ENCODE measurements at places on chromosomes 7 and 10.
A peak's percentile ranks its signal among the peaks of the same experiment; 100 is the strongest.

DNA sequence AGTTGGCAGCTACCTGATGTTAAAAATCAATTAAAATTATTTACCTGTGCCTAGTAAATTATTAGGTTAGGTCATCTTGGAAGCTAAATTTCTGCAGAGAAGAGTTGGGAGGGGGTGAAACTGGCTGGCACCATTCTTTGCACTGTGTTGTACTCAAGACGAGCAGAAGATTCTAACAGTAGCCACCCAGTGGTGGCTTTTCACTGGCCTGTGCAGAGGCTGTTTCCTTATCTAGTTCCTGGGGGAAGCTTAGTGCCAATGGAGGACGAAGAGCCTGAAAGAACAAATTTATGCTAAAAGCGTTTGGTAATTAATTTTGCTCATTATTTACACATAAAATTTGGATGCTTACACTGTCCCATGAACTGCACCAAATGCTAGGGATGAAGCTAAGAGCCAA, 595.3 kb downstream of the XPNPEP1 start:
- DNase-seq = no peak

DNA sequence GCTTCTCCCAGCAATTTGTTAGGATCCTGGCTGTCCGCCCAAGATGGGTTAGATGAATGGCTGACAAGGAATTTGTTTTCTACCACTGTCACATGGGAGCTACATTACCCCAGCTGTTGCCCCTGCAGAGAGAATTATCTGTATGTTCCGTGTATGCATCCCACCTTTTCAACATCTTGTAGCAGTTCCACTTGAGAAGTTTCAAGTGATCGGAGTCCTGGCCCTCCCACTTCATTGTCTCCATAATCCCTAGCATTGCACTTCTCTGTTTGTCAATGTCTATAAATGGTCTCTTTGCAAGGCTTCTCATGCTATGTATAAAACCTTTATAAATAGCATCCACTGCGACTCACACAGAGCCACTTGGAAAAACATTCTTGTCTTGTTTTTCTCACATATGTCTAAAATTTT, 972.5 kb downstream of the CNTNAP2 start:
- DNase-seq = no peak

- DNase-seq = no peak
These were observed 91.1 kb downstream of the OR13A1 start for GRCh38 chr10:45224219-45224841.

GRCh38 chr10:86223256-86223655, 143.3 kb downstream of the GRID1 start:
- no peak for DNase-seq

GRCh38 chr10:35274498-35275060, 61.7 kb upstream of the CCNY start:
- DNase-seq = no peak

DNA sequence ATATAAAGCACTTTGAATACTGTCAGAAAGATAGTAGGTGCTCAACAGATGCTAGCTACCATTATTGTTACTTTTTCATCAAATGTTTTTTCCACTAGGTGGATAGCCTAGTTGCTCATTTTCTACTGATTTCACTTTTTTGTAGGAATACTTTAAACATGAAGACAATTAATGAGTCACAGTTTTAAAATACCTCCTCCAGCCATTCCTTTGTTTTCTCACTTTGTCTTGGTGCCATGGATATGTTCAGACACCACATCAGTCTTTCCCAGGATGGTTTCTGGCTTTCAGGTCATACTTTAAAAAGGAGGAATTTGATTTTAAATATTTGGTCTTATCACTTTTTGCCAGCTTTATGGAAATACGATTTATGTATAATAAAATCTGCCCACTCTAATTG, 147.1 kb upstream of the MGMT start:
- DNase-seq = no peak

DNA sequence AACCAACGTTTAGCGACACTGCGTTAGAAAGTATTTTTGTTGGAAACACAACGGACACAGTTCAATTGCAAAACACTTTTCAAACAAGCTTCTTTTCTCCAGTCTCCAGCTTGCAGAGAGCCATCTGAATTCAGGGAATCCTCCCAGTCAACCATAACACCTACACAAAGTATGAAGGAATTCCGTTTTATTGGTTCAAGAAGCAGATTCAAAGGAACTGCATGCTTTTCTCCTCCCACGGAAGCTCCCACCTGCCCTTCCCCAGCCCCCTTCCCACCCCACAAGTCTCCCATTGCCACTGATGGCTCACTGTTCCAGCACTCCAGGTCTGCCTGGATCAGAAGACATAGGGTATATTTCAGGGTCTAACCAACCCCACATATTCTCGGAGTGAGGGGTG, 190.6 kb upstream of the TCF7L2 start:
- DNase-seq = no peak

GRCh38 chr10:71526653-71527052, 129.9 kb downstream of the CDH23 start:
- no peak for DNase-seq

GRCh38 chr7:18693406-18693805, 197.9 kb downstream of the HDAC9 start:
- DNase-seq = peak; percentile 17

DNA sequence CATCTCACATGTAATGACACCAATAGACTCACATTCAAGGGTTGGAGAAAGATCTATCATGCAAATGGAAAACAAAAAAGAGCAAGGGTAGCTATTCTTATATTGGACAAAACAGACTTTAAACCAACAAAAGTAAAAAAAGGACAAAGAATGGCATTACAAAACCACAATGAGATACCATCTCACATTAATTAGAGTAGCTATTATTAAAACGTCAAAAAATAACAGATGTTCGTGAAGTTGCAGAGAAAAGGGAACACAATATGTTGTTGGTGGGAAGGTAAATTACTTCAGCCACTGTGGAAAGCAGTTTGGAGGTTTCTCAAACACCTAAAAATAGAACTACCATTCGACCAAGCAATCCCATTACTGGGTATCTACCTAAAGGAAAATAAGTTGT, 197.0 kb downstream of the SNX13 start:
- DNase-seq = no peak

GRCh38 chr10:68992636-68993440, 4.2 kb downstream of the KIFBP start:
- no peak for DNase-seq

GRCh38 chr10:72337039-72337629, 17.6 kb downstream of the DNAJB12 start:
- DNase-seq = peak; percentile 35

DNA sequence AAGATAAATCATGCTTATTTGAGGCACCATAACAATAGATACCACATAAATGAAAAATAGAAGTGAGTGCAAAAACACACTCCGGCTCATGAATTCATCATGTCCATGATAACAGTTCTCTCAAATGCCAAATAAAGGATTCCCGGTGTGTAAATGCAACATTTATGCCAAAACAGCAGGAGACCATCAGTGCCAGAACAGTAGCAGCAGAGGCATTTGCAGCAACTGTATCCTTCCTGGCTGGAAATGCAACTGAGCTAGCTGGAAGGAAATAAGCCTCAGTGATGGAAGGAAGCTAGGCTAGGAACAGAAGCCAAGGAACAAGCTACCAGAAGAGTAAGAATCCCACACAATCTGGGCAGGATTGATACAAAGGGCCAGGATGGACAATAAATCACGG, 79.9 kb upstream of the THSD7A start:
- DNase-seq = no peak

DNA sequence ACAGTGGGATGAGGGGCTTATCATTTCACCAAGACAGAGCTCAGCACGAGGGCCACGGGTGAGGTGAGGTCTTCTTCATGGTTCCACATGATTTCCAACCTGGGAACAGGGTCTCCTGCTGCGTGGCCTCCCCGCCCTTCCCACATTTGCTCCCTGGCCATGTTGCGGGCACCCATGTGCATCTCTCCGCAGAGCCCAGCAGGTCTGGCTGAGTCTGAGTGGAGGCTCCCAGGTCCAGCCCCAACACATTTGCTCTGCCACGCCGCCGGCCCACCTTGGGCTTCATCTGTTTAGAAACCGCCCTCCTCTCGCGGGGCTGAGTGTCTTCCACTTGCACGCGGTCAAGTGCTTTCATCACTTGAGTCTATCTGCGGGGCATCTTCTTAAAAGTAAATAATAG, 14.8 kb upstream of the PRKAR1B start:
- no peak for DNase-seq
